ENCODE measurements at places on chromosomes 6 and 20.

GRCh38 chr20:21933526-21933925 lies 228.1 kb downstream of the PAX1 start:
- no peak for DNase-seq

- DNase-seq = no peak
Measured at GRCh38 chr20:49136817-49137571, 51.1 kb downstream of the STAU1 start.

GRCh38 chr6:165702669-165703068 lies 39.6 kb upstream of the PDE10A start:
- no peak for DNase-seq

DNA sequence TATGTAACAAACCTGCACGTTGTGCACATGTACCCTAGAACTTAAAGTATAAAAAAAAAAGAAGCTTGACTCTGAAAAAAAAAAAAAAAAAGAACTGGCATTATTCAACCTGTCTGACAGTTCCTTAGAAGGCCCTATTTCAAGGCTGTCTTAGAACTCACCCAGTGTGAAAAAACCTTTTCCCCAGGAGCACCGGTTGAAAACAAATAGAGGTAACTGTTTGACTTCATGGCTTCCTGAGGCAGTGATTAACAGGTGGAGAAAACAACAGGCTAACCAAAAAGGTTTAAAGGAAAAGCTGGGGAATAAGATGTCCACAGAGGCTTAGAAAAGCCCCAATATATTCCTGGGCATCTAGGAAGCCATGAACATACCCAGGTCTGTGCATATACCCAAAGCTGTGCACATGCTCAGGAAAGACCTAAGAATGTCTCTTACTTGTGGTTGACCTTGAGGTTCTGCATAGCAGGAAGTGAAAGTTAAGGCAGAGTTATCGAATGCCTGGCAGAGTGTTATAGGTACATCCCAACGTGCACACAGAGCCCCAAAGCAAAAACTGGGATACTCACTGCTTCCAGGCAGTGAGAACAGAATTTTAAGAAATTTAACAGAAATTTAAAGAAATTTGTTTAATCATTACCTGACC lies 7.0 kb downstream of the UQCC1 start:
- DNase-seq = no peak

DNA sequence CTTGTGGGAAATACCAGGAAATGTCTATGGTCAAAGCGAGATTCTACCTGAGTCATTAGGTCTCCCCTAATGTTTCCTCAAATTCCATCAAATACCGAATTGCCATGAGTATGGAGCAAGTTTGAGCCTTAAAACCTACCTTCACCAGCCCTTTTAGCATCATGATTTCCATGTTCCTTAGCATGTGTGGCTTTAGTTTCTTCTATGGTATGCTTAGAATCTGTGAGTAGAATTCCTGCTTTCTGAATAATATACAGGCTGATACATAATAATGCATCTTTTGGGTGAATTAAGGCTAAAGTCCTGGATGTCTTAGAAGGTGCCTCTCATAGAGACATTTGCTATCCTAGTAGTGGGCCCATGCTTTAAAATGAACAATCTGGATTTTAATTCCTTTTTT lies 32.0 kb downstream of the TSPYL4 start:
- DNase-seq = no peak

DNA sequence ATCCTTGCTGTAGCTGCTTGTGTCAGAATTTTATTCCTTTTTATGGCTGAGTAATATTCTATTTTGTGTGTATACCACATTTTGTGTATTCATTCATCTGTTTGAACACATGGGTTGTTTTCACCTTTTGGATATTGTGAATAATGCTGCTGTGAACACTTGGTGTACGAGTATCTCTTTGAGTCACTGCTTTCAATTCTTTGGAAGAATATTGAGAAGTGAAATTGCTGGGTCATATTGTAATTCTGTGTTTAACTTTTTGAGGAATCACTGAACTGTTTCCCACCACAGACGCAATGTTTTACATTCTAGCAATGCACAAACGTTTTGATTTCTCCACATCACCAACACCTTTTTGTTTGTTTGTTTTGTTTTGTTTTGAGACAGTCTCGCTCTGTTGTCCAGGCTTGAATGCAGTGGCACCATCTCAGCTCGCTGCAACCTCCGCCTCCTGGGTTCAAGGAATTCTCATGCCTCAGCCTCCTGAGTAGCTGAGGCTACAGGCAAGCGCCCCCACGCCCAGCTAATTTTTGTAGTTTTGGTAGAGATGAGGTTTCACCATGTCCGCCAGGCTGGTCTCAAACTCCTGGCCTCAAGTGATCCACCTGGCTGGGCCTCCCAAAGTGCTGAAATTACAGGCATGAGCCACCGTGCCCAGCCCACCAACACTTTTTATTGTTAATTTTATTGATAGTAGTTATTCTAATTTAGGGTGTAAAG lies 21.7 kb downstream of the CPXM1 start:
- no peak for DNase-seq

- DNase-seq = no peak
Measured at GRCh38 chr6:3343089-3343883, 84.5 kb downstream of the PSMG4 start.

DNA sequence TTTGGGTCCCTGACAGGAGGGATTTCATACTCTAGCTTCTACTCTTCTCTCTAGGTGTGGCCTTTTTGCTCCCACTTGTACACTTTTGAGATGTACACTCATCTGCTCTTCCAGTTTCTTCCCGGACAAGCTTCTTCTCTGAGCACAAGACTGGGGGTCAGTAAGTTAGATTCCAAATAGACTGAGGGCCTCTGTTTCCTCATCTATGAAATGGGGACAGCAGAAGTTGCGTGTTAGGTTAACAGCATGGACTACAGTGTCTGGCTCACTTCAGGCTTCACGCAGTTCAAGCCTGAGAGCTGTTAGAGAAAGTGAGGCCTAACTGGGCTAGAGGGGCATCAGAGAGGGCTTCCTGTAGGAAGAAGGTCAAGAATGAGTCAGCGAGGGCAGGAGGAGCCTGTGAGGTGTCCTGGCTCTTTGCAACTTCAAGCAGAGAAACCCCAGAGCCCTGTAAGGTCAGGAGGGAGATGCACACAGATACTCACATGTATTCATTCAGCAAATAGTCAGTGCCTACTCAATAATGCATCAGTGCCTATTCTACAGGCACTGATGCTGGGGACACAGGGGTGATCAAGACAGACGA lies 20.6 kb downstream of the XKR7 start:
- no peak for DNase-seq

- DNase-seq = no peak
Measured at GRCh38 chr6:135811644-135812526, 39.6 kb upstream of the PDE7B start.

DNA sequence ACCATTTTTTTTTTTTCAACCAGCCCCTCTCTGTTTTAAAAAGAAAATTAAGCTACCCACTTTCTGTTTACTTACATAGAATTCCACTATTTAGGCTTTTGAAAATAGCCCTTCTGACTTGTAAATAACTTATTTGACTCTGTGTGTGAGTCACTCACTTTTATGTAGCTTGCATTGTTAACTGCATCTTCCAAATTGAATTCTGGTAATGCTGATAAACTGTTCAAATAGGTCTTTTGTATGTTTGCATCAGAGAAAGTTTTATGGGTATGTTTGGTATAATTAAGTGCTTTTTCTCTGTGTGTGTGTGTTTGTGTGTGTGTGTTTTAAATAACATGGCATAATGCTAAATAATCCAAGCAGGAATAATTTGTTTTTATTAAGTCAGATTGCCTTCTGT lies 360.1 kb downstream of the PLCB1 start:
- DNase-seq = no peak

- no peak for DNase-seq
Measured at GRCh38 chr6:121451250-121451649, 15.8 kb downstream of the GJA1 start.

Data from stimulated activated CD8-positive, alpha-beta memory T cell treated with anti-CD3 and anti-CD28 coated beads, Interleukin-4, amount 100 ng/mL, for 4 hours (primary cell).